Mucosa of gallbladder (tissue), 1 donor: ENCODE measurements at places on chromosomes 11 and 22.

DNA sequence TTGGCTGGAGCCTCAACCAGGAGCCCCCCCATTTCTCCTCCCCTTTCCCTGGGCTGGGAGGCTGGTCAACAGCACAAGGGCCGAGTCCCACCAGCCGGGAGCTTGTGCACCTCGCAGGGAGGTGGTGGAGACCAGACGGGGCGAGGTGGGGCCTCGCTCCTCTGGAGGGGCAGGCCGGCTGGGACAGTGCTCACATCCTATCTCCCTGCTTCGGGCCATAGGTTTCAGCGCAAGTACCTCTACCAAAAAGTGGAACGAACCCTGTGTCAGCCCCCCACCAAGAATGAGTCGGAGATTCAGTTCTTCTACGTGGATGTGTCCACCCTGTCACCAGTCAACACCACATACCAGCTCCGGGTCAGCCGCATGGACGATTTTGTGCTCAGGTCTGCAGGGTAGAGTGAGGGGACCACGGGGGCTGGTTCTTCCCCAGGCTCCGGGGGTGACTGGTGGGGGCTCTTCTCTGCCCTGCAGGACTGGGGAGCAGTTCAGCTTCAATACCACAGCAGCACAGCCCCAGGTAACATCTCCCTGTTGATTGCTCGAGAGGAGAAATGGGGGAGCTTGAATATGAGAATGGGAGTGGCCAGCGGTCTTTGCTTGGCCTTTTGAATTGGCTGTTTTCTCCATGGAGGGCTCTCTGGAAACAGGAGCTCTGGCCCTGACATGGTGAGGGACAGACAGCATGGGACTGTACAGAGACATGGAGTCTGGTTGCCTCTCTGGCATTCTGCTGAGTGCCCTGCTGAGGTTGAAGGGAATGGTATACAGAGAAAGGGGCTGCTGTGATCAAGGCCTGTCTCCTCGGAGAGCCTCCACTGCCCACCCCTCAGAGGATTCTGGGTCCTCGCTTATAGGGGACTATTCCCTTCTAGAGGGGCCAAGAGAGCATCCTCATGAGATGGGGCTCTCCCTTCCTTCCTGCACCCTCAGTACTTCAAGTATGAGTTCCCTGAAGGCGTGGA lies 3.3 kb downstream of the SIDT2 start:
- DNase-seq: no peak

- no peak for DNase-seq
These were observed 1207.2 kb downstream of the LRRC4C start for GRCh38 chr11:40252236-40252635.

DNA sequence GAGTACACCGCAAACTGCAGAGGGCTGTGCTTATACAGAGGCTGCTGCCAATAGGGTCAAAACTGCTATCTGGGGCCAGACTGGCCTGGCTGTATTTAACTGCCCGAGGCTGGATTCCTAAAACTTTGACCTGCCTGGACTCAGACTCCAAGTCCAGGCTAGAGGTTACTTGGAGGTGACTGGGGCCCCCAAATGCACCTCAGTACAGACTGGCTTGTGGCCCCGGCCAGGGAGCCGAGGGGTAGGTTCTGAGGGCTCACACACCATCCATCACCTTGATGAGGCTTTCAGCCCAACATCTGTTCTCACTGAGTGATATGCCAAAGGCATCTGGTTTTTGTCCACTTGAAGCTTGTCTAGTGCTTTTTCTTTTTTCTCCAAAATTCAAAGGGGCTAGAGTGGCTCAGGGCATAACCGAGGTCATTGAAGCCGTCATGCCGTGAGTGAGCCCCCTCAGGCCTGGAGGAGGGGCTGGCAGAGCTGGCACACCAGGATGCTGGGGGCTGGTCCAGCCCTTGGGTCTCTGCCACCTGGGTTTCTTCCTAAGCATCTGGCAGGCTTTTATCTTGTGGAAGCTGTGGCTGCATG lies 52.4 kb upstream of the TTLL12 start:
- no peak for DNase-seq

DNA sequence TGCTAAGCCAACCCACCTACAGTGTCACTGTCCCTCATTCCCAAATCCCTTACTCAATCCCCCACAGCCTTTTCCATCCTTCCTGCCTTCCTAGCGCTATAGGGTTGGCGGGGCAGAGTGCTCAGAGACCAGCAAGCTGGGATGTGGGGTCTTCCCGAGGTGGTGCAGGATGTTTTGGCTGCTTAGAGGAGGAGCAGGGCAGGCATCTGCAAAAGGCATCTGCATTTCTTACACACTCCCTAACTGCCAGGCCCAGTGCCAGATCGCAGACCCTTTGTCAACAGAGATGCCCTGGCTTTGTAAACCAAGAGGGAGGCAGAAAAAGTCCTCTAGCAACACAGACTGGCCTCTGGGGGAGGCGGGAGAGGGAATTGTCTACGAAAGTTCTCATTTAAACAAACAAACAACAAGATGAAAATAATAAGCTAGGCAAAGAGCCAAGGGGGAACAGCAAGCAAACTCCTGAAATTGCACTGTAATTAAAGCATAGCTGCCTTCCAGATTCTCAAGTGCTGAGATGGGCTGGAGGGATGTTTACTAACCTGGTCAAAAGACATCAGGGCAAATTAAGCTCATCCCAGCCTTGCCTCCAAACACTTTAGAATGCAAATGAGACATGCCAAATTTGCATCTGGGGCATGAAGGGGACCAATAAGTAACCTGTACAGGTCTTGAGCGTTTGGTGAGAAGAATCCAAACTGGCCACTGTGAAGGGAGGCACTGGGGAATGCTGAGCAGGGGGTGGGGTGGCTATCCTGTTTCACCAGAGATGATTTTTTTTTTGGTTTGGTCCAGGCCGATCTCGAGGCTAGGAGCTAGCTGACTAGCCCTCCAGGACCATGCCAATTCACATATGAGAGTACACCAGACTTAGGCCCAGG lies 38.1 kb upstream of the ADA2 start:
- DNase-seq: no peak

DNA sequence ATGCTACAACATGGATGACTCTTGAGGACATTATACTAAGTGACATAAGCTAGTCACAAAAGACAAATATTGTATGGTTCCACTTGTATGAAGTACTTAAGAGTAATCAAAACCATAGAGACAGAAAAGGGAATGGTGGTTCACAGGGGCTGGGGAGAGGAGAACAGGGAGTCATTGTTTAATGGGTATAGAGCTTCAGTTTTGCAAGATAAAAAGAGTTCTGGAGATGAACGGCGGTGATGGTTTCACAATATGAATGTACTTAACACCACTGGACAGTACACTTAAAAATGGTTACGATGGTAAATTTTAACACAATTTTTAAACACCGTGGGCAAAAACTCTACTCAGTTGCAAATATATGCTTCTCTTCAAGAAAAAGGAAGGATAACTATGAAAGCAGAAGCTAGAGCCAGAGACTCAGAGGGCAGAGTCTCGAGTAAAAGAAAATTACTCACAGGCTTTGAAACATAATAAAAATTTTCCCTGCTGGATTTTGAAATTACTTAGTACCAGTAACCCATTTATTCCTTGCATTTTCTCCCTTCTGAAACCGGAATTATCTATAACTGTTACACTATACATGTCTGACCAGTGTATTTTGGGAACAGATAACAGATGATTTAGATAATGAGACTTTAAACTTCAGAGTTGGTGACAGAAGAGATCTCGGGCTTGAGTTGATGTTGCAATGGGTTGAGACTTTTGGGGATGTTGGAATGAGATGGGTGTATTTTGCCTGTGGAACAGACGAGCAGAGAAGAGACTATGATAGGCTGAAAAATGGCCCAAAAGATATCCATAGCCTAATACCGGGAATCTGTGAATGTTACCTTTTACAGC lies 15.0 kb downstream of the MRTFA start:
- DNase-seq: no peak

GRCh38 chr11:1877211-1878136 lies 14.2 kb downstream of the PRR33 start:
- DNase-seq: no peak

- DNase-seq: no peak
These were observed at the start of gene BDNF for GRCh38 chr11:27700351-27701301. Gene BDNF, minus strand, starts transcription at chr11:27700455. Its CDS starts 41,891 bp downstream, at chr11:27658564.

DNA sequence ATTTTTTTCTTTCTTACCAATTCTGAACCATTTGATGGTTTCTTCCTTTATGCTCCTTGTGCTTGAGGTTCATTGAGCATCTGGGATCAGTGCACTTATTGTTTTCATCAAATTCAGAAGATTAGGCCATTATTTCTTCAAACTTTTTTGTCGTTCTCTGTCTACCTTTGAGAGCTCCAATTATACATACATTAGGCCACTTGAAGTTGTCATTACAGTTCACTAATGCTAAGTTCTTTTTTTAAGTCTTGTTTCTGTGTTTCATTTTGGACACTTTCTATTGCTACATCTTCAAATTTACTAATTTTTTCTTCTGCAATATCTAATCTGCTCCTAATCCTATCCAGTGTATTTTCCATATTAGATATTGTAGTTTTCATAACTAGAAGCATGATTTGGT lies 40.8 kb downstream of the CDPF1 start:
- no peak for DNase-seq

DNA sequence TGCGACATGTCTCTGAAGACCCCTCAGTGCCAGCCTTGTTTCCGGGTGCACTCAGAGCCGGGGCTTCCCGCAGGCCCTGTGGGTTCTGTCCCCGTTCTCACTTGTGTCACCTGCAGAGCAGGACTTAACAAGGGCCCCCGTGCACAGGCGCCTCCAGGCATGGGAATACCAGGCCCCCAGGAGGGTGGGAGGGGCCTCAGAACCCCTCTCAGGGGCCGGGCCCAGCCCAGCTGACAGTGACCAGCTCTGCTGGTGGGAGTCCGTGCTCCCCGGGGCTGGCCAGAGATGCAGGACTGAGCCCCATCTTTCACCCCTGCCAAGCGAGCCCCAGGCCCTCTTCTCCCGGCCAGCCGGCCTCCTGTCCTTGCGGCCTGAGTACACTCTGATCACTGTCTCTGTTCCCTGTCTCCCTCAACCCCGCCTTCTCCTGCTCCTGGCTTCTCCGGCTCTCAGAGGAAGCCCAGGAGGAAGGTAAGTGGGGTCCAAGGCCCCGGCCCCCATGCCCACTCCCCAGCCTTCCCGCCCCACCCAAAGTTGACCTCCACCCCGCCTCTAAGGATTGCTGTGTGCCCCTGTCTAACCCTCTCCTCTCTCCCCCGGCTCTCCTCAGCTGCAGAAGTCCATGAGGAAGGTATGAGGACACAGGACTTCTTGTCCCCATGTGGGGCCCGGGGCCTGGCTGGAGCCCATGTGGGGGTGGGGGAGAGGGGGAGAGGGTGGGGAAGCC lies 5.3 kb downstream of the TNNT3 start:
- no peak for DNase-seq

DNA sequence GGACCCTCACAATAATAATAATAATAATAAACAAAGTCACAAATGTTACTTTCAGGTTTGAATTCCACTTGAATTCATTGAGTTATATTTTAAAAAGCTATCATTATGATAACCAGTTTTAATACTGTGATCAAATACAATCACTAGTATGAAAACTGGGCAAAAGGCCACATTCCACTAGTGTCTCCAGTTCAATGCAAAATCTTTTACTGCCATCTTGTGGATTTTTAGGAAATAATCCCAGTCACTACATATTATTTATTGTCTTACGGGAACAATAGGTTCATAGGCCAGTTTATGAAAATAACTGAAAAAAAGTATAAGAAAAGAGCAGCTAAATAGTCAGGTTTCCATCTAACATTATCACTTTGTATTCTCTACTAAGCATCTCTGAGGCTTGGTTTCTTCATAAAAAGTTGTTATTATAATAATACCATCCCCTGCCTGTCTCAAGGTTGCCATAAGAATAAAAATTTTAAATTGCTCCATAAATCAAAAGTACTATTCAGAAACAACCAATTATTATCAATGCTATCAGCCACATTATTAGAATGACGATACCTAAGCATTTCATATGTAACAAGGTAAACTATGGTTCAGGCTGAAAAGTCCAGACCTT lies 533.9 kb upstream of the CCDC90B start:
- peak; percentile 12 for DNase-seq

DNA sequence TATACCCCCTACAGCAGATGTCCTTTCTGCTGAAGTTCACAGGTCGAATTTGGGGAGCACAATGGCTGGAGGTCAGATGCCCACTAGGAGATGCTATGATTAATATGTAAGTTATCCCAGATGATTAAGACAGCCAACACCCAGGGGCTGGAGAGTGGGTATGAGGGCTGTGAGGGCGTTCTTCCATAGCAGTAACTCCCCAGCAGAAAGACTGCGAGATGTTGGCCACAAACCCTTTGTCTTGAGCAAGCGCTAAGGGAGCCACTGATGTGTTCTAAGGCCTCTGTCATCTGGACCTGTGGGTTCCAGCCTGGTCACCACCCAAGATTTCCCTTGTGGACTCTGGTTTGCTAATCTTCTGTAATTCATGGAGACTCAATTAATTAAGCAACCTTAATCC lies 77.6 kb downstream of the BMAL1 start:
- DNase-seq: no peak

DNA sequence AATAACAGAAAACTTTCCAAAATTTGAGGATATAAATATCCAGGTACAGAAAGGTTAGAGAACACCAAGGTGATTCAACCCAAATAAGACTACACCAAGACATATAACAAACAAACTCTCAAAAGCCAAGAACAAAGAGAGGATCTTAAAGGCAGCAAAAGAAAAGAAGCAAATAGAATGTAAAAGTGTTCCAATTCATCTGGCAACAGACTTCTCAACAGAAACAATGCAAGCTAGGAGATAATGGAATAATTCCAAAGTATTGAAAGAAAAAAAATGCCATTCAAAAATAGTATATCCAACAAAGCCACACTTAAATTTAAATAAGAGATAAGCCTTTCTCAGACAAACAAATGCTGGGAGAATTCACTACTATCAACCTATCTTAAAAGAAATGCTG lies 153.0 kb upstream of the FAT3 start:
- DNase-seq: no peak

DNA sequence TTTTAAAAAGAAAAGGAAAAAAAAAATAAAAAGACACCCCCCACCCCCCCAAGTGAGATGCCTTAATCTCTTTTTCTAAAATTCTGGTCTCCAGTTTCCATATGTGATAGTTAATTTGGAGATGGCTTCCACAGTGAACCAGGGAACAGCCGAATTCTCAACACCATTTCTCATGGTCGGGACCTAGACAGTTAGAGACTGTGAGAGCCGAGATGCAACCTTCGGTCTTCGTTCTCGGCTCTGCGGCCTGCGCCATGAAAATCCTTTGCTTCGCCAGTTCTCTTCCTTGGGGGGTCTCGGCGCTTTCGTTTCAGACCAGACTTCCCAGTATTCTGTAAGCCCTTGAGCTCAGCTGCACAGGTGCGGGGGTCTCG lies 723 bp downstream of the CACNG2 start:
- DNase-seq: no peak

- no peak for DNase-seq
These were observed 48.7 kb upstream of the TNRC6B start for GRCh38 chr22:40128989-40129388.

- DNase-seq: no peak
These were observed 37.8 kb downstream of the DLG2 start for GRCh38 chr11:85589373-85589772.

DNA sequence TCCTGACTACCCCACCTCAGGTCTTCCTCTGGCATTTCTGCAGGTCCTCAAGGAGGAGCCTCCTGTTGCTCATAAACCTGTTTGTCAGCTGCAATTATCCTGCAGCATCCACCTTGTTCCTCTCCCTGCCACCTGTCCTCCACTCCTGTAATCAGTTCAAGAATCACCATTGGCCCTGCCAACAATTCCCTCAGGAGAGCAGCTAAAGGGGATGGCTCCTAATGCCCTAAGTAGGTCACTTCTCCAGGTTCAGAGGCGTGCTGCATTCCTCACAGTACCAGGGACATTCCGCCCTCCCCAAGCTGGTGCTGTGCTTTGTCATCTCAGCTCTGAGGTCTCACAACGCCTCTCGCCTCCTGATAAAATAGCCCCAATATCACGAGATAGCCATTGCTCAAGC lies 2.1 kb downstream of the CLDN25 start:
- no peak for DNase-seq

- peak; percentile 54 for DNase-seq
These were observed 55.2 kb downstream of the PANX1 start for GRCh38 chr11:94183886-94184264.
